ENCODE measurements at places on chromosomes 12 and 14. TPM values are rescaled to one million over a fixed set of nuclear protein-coding genes. Genes with fewer than 3 reads are reported as not detected.

OR4E2 gene
- not detected for total RNA-seq

LTB4R gene
- total RNA-seq, result 28.8 TPM

SLC2A14 gene
- total RNA-seq, result 1.9 TPM

GALNT9 gene
- total RNA-seq, result not detected

INHBC gene
- total RNA-seq, result not detected

RNASE2 gene
- 2.5 TPM for total RNA-seq

FAM181A gene
- total RNA-seq, result not detected

NKX2-8 gene
- not detected for total RNA-seq

DNA sequence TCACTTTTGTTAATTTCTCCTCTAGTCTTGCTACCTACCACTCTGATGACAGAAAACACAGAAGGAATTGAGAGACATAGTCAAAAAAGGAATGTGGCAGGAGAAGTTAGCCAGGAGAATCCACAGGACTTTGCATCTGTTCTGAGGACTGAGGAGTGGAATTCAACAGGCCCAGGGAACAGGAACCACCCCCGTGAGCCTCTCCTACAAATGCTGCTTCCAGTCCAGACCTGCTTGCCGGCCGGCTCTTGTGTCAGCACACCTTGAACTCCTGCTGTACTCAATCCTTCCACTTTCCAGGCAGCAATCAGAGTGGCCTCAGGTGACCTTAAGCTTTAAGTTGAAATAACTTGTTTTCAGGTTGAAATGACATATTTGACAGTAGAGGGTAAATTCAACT, 903.1 kb downstream of the BCL11B start:
- H3K27me3 ChIP-seq, result no peaks in the 10 kb centered on the region
- H3K36me3 ChIP-seq, result no peaks in the 10 kb centered on the region
- no peak for DNase-seq
- H3K4me3 ChIP-seq, result no peak overlapping the region

DNA sequence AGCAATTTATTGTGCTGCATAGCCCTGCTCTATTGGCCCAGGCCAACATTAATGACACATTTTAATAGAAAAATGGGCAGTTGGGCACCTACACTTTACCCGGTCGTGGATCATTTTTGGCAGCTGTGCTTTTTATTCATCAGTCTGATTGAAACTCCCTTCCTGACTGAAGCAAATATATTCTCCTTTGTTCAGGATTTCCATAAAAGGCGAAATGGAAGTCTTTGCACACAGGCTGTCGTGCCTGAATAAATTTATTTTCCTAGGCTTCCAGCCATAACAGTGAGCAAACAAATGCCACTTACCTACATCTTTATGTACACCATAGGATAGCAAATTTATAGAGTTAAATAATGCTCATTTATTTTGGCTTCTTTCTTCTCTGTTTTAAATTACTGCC, 480.7 kb upstream of the DCN start:
- DNase-seq, result no peak
- no peaks in the 10 kb centered on the region for H3K36me3 ChIP-seq
- no peaks in the 10 kb centered on the region for H3K27me3 ChIP-seq
- H3K4me1 ChIP-seq, result no peaks in the 10 kb centered on the region
- H3K27ac ChIP-seq, result no peak overlapping the region

DNA sequence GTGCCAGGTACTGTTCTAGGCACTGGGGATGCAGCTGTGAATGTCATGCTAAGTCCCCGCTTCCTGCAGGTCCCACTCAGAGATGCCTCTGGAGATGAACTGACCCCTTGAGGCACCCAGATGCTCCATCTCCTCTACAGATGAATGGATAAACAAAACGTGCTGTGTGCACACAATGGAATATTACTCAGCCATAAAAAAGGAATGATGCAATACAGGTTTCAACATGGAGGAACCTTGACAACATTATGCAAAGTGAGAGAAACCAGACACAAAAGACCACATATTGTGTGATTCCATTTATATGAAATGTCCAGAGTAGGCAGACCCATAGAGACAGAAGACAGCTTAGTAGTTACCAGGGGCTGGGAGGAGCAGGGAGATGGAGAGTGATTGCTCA, 320.1 kb upstream of the DIO3 start:
- no peak for DNase-seq
- H3K27ac ChIP-seq, result no peak overlapping the region
- no peak overlapping the region for H3K4me3 ChIP-seq
- H3K36me3 ChIP-seq, result no peaks in the 10 kb centered on the region

GRCh38 chr14:55071870-55072640, 20.6 kb downstream of the MAPK1IP1L start:
- peaks cover 10% of the 10 kb centered on the region for H3K4me1 ChIP-seq
- peak overlapping the region; percentile 39 for H3K27ac ChIP-seq
- no peak for DNase-seq
- H3K27me3 ChIP-seq, result no peaks in the 10 kb centered on the region
- no peaks in the 10 kb centered on the region for H3K36me3 ChIP-seq

DNA sequence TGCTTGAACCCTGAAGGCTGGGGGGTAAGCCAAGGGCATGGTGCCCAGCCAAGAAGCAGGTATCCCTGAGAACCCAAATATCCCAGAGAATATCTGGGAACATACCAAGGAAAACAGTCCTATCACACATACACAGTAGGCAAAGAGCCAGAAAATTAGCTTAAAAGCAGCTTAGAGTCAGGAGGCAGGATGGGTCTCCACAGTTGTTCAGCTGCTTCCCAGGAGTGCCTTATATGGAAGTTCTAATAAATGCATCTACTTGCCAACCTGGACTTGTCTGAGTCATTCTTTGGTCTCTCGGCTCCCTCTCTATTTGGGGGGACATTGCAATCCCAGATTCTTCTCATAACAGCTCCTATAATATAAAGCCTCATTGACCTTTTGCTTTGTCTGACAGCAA, 9.0 kb upstream of the GPR135 start:
- H3K36me3 ChIP-seq, result peaks cover 32% of the 10 kb centered on the region
- no peak overlapping the region for H3K27ac ChIP-seq
- H3K4me3 ChIP-seq, result no peak overlapping the region
- H3K27me3 ChIP-seq, result no peaks in the 10 kb centered on the region
- no peaks in the 10 kb centered on the region for H3K4me1 ChIP-seq

- no peak for DNase-seq
- H3K4me3 ChIP-seq, result no peak overlapping the region
- H3K27ac ChIP-seq, result no peak overlapping the region
Observed at GRCh38 chr14:100384819-100385813, 62.0 kb downstream of the SLC25A47 start.

DNA sequence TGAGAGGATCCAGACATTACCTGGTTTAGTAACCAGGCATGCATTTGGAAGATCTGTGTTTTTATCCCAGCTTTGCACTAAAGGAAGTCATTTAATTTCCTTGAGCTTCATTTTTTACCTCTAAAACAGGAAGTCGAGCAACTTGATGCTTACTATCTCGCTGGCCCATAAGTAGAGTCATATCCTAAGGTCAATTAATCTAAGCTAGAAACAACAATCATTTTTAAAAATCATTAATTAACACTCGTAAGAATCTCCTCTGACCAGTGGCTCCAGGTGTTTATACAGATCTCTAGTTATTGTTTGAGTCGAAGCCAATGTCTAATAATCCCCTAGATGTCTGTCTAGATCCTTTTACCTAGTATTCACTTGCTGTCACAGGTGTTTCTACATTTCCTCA, 355.8 kb upstream of the DCN start:
- H3K27ac ChIP-seq, result no peak overlapping the region
- no peaks in the 10 kb centered on the region for H3K36me3 ChIP-seq
- H3K27me3 ChIP-seq, result no peaks in the 10 kb centered on the region
- no peak for DNase-seq
- no peak overlapping the region for H3K4me3 ChIP-seq
- H3K4me1 ChIP-seq, result no peaks in the 10 kb centered on the region

DNA sequence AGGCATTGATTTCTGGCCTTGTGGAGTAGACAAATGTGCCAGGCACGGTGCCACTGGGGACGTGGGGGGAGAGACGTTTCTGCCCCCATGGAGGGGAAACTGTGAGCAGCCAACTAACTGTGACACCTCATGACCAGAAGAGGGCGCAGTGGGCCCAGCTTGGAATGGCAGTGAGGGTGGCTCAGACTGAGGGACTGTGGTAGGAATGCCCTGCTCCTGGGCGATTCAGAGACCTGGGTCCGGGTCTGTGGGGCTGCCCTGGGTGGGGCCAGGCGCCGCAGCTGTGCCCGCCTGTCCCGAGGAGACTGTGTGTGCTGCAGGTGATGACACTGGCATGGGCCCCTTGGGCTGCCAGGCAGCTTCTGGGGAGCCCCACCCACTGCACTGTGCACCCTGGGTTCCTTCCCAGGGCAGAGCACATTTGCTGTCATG, 60.6 kb downstream of the SLC25A47 start:
- no peaks in the 10 kb centered on the region for H3K27me3 ChIP-seq
- no peak overlapping the region for H3K27ac ChIP-seq
- no peak overlapping the region for H3K4me3 ChIP-seq
- peak; percentile 66 for DNase-seq
- H3K36me3 ChIP-seq, result no peaks in the 10 kb centered on the region

- no peak overlapping the region for H3K27ac ChIP-seq
- no peaks in the 10 kb centered on the region for H3K4me1 ChIP-seq
- no peak overlapping the region for H3K4me3 ChIP-seq
- no peaks in the 10 kb centered on the region for H3K36me3 ChIP-seq
Observed at GRCh38 chr14:56278383-56278782, 160.2 kb downstream of the PELI2 start.

All from naive thymus-derived CD4-positive, alpha-beta T cell (primary cell).